NCI-H446 (cell line): ENCODE measurements at places on chromosomes 6 and 20.

DNA sequence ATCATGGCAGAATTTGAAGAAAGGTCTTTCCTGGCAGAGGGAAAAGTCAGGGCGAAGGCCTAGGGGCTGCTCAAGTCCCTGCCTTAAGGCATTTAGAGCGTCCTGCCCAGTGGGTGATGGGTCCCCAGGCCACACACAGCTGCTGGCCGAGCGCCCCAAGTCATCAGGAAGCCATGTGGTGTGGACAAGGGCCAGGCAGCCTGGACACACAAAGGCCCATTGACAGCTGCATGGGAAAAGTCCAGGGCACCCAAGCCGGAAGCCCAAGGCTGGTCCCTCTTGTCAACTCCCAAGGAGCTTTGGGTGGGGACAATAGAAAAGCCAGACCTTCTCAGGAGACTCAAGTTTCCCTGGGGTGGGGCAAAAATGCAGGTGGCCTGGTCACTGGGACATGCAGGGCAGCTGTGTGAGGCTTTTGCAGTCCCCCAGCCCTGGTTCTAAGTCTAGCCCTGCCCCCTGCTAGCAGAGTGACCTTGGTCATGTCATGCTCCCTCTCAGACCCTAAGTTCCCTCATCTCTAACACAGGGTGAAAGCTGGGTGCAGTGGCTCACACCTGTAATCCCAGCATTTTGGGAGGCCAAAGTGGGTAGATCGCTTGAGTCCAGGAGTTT is 44.3 kb upstream of the PTGIS start:
- no peak for DNase-seq

DNA sequence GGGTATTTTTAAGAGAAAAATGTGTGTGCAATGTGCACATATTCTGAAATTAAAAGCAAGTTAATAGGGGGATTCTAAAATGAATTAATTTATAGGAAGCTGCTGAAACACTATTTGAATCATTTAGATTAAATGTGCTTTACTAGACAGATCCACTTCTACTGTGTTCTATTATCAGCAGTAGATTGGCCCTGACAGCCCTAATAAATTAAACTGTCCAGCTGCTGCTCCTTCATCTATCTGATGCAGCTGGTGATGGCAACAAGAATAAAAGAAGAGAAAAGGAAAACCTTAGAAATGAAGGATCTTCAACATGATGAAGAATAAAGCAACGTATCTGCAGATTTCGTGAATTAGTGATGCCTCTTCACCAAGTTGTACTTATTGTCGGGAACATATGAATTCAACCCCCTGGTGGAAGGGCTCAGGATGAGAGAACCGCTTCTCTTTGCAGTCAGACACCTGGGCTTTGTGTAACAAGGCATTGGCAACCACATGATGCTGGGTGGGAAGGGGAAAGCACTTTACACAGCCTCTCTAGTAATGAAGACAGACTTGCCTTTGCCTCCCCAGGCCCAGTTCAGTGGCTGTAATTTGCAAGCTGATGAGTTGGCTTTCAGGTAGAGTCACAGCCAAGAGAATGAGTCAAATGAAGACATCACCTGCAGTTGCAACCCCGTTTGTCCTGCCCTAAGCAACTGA is 94.4 kb downstream of the LAMP5 start:
- DNase-seq: no peak

- DNase-seq: no peak
These were observed 371.4 kb downstream of the CDH4 start for GRCh38 chr20:61623451-61623850.

DNA sequence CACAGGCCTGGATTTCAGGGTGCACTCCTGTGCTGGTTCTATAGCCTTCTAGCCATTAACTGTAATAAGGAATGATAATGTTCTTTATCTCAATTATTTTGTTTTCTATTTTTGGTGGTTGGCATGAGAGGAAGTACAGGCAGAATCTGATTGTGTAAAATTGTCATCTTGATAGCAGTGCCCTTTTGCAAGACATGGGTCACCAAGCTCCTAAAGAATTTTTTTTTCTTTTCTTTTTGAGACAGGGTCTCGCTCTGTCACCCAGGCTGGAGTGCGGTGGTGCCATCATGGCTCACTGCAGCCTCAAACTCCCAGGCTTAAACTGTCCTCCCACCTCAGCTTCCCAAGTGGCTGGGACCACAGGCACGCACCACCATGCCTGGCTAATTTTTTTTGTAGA is 206.7 kb upstream of the JARID2 start:
- no peak for DNase-seq

GRCh38 chr6:5851261-5851757 is 155.4 kb downstream of the NRN1 start:
- no peak for DNase-seq

- DNase-seq: peak; percentile 8
These were observed 270.0 kb upstream of the MARCKS start for GRCh38 chr6:113587078-113587699.

DNA sequence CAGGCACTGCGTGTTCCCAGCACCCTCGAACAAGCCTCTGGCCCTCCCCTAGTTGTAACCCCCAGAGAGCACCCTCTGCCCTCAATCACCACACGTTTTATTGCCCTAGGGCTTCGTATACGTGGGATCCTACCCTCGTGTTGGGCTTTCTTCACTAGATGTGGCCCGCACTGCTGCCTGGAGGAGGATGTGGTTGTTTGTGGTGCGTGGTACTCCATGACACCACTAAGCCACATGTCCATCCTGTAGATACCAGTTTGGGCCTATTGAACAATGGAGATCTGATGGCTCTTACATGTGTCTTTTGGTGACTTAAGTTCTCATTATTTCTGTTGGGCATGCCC is 17.0 kb downstream of the SLC2A4RG start:
- DNase-seq: no peak

DNA sequence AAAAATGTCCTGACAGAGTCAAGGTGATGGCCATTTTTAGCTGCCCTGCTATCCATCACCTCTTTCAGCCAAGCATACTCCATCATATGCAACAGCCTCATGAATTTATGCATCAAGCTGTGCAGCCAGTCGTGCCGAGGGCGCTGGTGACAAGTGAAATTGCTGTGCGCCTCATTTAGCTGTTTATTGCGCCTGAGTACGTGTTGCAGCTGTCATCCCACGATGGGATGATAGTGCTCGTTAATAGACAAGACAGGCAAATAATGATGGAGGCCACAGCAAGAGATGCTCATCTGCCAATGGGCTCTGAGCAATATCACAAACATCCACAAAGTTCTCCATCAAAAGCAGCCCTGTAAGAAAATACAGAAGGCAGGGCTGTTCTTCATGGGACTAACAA is 562.3 kb upstream of the POU3F2 start:
- no peak for DNase-seq

GRCh38 chr6:163248051-163248450 is 166.5 kb upstream of the QKI start:
- DNase-seq: no peak

DNA sequence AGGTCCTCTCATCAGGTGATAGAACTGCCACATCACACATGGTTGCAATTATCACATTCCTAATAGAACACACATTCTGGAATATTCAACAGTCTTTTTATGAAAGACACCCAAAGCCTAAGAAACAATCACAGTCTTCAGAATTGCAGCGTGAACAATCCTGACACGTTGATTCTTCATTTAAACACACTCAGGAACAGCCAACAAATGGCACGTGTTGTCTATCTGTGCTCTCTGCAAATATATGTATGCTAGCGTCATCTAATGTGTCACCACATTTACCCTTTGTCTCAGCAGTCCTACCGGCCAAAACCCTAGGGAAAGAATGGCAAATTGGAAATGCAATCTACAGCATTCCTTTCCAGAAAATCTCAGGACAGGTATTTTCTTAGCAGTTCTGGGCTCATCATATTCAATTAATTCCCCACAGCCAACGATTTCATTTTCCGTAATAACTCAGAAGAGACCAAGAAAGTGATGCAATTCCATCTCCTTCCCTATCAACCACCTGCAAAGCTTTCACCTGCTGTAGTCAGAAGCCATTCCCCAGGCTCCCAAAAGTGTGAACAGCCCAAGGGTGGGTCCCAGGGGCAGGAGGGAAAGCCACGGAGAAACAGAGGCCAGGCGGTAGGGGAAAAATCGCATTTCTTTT is 280.3 kb upstream of the JARID2 start:
- DNase-seq: no peak

GRCh38 chr20:18750735-18751134 is 62.8 kb upstream of the SCP2D1 start:
- no peak for DNase-seq

- no peak for DNase-seq
These were observed 98.0 kb downstream of the TOX2 start for GRCh38 chr20:44012466-44013226.
